ENCODE measurements at places on chromosomes 4 and X. TPM values are rescaled to one million over a fixed set of nuclear protein-coding genes. Genes with fewer than 3 reads are reported as not detected.

GRCh38 chrX:75278991-75279390 lies 5.1 kb downstream of the UPRT start:
- DNase-seq = no peak

The SSX2 gene
- total RNA-seq = not detected

The ZBTB49 gene
- total RNA-seq = 6.6 TPM

DNA sequence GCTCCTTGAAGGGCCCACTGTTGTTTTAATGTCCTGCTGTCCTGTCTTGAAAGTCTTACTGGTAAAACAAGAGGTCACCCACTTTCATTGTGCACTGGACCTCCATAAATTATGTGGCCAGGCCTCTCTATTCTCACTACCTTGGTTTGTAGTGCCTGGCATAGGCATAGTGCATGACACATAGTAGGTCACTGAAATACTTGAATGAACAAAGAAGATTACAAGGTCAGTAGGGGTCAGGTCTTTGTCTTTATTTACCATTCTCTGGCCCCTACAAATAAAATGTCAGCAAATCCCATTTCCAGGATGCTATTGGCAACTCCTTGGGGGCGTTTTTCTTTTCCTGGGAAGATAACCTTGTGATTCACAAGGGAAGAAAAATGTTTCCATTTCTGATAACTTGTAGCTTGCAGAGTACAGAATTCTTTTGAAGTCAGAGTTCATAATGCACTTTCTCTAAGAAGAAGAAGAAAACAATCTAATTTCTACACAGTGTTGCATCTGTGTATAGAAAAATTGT lies 1.4 kb downstream of the PGM2 start:
- DNase-seq = no peak

The GPR173 gene
- total RNA-seq = not detected

The ASMT gene
- total RNA-seq = 0.36 TPM

DNA sequence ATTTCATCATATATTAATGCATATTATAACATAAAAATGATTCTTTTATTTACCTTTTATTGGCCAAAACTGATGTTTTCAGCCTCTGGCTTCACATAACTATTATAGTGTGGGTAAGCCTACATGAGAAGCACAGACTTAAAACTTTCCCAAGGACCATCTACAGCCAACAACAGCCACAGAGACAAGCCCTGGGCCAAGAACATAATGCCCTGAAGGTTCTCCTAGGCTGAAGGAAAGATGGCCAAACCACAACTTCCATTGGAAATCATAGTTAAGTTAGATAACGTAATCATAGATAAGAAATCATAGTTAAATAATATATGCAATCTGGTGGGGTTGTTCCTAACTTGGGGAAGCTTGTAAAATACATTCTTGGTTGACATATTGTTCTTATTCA lies 280.0 kb upstream of the EMCN start:
- DNase-seq = no peak

- no peak for DNase-seq
Measured at GRCh38 chr4:171583790-171584189, 229.4 kb upstream of the GALNTL6 start.

DNA sequence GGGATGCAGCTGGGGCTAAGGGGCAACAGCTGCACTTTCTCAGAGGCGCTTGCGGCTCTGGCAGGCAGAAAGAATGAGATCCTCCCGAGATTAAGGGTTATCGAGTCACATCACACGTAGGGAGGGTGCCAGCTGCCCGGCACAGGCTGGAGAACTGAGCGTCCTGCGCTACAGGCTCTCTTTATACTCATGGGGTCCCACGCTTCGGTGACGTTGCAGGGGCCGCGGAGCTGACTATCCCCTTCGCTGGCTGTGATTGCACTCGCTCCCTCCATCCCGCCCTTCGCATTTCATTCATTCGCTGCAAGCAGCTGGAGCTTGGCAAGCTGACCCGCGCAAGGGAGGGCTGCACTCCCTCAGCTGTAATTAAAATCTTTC lies at the start of gene TACR3:
TSS of gene TACR3 (minus strand) at position 156 of the 378 bp plus-strand sequence. CDS start 310 bp downstream, outside the sequence.
- no peak for DNase-seq

The CD38 gene
- 9.6 TPM for total RNA-seq

- no peak for DNase-seq
Measured at GRCh38 chrX:65587616-65588526, 53.3 kb upstream of the LAS1L start.

DNA sequence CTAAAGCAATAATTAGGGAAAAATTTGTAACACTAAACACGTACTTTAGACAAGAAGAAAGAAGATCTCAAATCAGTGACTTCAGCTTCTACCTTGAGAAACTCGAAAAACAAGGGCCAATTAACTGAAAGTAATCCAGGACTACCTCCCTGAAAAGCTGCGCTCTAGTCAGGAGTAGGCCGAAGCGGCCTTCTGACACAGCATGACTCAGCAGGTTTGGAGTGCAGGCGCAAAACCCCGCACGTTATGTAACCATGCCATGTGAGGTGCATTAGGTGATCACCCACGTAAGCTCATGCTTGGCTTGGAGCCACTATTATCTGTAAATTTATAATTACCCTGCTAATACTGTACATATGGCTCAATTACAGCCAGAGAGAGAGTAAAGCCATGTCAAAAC lies 52.8 kb upstream of the CCDC149 start:
- no peak for DNase-seq

GRCh38 chr4:72809208-72809607 lies 240.2 kb upstream of the ADAMTS3 start:
- no peak for DNase-seq

DNA sequence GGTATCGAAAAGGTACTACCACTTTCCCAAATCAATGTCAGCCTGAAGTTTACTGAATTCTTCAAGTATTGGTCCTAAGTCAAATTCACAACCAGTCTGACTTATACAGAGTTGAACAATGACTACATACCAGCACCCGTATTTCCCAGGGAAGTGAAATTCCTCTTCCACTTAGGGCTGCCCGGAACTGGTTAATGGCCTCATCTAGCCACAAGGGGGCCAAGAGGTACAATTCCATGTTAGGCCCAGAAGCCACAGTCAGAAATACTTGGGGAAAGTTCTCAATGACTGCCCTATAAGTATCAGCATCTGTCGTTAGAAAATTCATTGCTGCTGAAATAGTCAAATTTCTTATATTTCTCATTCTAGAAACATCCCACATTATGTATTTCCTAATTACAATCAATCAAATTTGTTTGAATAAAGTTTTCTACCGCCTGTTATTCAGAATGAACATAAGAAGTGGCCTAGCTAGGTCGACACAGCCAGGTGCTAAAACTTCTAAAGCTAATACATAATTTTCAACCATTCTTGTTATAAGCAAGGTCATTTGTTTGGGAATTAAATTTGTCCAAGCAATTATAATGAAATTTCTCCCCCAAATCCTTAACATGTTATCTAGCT lies 5.6 kb upstream of the PCDH7 start:
- no peak for DNase-seq

DNA sequence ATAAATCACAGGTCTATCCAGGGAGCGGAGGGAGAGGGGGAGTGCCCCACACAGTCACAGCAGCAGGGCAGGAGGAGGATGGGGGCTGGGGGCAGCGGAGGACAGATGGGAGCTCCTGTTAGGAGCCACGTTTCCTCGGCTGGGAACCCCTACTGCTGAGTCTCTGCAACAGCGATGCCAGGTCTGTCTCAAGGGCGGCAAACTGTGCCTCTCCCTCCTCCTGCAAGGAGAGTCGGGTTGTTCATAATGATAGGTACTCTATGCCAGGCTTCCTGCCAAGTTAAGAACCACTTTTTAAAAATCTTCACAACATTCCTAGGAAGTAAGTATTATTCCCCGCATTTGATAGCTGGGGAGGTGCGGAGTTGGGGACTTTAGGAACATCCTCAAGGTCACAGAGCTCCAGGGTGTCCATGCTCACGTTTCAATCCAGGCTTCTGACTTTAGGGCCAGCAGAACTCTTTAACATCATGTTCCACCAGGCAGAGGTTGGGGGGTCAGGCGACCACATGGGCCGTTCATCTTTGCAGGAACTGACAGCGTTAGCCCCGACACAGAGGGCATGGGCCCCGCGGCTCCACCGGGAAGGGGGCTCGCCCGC lies 98.3 kb upstream of the MAML3 start:
- no peak for DNase-seq

- DNase-seq = no peak
Measured at GRCh38 chrX:40086569-40087335, 11.0 kb downstream of the BCOR start.

DNA sequence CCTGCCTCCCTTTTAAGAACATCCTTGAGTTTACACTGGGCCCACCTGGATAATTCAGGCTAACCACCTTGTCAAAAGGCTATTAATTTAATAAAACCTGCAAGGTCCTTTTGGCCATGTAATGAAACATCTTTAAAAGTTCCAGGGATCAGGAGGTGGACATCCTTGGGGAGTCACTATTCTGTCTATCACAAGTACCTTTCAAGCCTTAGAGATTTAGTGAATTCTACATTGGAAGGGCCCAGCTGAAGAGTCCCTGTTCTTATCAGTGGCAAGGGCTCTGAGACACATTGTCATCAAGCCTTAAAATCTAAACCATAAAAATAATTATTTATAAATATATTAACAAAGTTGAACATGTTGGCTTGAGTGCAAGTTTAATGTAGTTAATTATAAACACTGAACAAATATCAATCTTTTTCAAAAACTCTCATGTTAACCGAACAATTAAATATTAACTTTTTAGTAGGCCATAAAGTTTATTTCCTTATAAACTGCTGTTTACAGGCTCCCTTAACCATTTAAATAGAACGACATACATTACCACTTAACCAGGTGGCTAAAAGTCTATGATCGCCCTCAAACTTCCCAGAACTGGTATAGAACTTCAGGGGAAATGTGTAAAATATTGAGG lies 104.4 kb upstream of the CBR4 start:
- no peak for DNase-seq

- DNase-seq = no peak
Measured at GRCh38 chr4:186392017-186392416, 126.0 kb downstream of the F11 start.

GRCh38 chr4:159284733-159285132 lies 181.9 kb downstream of the RAPGEF2 start:
- DNase-seq = no peak

DNA sequence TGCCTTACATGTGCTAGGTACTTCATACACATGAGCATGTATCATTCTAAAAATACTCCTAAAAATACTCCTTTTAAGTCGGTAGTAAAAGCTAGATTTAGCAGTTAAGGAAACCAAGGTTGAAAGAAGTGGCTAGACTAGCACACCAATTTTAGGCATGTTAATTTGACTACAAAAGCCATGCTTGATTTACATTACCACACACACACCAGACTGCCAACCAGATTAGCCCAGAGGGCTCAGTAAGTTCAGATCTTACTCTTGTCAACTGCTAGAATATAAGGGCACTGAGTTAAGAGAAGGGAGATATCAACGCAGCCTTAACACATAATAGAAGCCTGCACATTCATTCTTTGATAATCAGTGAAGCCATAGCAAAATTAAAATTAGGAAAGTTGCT lies 117.9 kb downstream of the MID1IP1 start:
- no peak for DNase-seq

The NOX1 gene
- not detected for total RNA-seq

The ACE2 gene
- not detected for total RNA-seq

DNA sequence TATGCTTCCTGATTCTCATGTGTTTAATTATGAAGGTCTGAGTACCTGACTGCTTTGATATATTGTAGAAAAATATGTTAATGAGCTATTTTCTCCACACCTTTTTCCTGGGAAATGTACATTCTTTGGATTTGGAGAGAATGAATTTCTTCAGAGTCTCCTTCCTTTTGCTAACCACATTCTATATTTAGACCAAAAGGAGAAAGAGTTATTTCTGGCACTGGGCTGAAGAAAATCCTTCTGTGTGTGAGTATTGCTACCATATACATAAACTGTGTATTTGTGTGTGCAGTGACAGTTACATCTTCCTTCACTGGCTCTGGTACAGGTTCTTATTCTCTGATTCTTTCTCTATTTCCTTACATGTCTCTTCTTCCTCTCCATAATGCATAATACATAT lies 44.5 kb upstream of the PGRMC2 start:
- no peak for DNase-seq

- DNase-seq = peak; percentile 94
Measured at GRCh38 chrX:71111141-71111843, at the start of gene IL2RG. Gene IL2RG, minus strand, starts transcription at chrX:71111577. Its CDS starts 38 bp downstream, at chrX:71111539.

- DNase-seq = no peak
Measured at GRCh38 chr4:12447451-12447850, 1018.8 kb upstream of the HS3ST1 start.

The GJB1 gene
- not detected for total RNA-seq

DNA sequence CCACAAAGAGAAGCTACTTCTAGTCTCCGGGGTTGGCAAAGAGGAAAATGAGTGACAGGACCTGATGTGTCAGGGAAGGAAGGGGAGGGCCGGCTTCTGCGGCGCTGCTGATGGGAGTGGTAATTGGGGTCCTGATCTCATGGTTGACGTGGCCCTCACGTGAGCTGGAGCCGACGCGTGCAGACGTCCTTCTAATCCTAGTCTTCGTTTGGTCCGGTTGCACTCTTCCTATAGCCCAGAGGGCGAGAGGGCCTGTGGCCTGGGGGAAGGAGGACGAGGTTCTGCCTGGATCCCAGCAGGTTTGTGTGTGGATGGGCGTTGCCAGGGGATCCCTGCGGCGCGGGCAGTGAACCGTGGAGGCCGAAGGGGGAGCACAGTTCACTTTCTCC lies at the start of gene ARMCX1:
TSS of gene ARMCX1 (plus strand) at position 186 of the 389 bp plus-strand sequence. CDS start 2,384 bp downstream, outside the sequence.
- no peak for DNase-seq

The MAGEA12 gene
- total RNA-seq = not detected

The NOP14 gene
- total RNA-seq = 21.8 TPM

- no peak for DNase-seq
Measured at GRCh38 chr4:83552083-83552482, 16.2 kb downstream of the GPAT3 start.

The FAM9B gene
- total RNA-seq = not detected

The SSX3 gene
- not detected for total RNA-seq

The GIMD1 gene
- total RNA-seq = not detected

The RGN gene
- total RNA-seq = not detected

GRCh38 chr4:141587897-141588296 lies 48.5 kb upstream of the IL15 start:
- no peak for DNase-seq

DNA sequence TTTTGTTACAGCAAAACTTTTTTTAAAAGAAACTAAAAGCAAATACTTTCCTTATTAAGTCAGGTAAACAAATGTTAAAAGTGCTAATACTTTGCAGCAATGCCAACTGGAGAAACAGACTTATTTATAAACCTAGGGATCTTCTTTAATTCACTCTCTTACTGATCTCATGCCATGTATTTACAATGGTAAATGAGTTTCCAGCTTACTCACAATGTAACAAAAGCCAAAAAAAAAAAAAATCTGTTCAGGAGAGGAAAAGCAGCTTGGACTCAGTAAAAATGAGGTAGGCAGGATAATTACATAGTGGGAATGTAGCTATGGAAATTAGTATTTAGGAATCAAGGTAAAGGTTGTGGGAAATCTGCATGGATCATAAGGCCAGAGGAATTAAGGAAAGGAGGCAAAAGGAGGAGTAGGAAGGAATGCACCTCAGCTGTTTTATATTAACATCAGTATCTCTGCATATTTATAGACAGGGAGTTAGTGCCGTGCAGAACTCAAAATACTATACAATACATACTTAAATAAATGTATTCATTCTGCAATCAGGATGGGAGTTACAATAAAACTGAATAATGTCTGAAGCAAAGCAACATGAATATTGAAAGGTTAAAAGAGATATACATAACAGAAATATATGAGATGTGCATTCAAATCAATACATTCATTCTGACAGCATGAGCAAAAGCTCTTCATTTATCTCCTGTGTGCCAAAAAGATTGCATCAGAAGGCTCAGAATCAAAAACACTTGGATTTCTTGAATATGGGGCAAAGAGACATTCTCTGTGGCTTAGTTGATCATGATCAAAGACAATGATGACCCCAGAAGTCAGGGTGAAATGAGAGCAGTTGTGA lies 57.9 kb upstream of the ETNPPL start:
- no peak for DNase-seq

The MAGEC3 gene
- not detected for total RNA-seq
